Cardiac fibroblast (primary cell): ENCODE measurements at places on chromosomes 5 and 9.

DNA sequence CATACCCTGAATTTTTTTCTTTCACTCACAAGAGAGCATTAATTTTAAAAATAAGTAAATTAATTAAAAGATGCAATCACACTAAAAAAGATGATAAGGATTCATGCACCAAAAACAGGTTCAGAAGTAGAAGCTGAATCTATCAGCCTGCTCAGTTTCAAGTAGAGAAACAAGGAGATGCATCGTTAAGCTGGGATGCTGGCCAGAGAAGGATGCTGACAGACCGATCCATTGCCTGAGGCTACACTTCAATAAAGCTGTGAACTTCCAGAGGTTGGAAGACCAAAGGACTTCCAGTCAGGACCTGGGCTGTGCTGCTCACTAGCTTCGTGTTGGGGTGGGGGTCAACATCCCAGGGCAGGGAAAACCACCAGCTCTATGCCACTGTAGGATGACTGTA, 457.7 kb downstream of the EFNA5 start:
- no peak for DNase-seq

GRCh38 chr9:80648336-80648735, 1041.0 kb downstream of the TLE1 start:
- peak; percentile 42 for DNase-seq

GRCh38 chr5:60700416-60700757, 421 bp upstream of the DEPDC1B start:
- DNase-seq = peak; percentile 12

DNA sequence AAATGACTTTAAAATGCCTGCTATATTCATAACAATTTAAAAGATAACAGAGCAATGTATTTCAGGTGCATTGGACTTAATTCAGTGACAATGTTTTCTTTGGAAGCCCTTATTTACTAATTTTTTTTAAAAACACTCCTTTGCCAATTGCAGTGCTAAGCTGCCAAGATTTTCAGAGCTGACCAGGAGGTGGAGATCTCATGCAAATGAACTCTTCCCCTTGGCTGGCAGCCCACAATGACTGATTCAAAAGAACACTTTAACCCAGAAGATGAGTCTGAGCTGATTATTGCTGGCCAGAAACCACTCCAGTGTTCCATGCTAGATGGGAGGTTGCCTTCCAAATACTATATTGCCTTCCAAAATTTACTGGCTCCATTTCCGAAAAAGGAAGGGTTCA, 128.3 kb upstream of the CCNH start:
- peak; percentile 67 for DNase-seq

GRCh38 chr5:117794847-117795246, 1193.5 kb downstream of the DTWD2 start:
- no peak for DNase-seq

- peak; percentile 58 for DNase-seq
These were observed 10.6 kb upstream of the PPP1R26 start for GRCh38 chr9:135468854-135469521.

DNA sequence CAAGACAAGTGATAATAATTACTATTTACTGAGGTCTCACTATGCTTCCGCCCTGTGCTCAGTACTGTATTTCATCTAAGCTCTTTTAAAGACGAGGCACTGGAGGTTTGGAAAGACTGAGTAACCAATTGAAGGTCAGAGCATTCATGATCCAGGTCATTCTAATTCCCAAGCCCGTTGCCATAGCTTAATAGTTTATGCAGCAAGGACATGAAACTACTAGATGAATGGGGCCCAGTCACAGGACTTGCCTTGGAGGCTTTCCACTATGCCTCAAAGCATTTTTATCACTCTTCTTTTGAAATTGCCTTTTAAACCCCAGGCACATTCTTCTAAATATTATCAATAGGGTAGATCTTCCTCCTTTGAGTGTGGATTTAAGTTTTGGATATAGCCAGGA, 17.2 kb upstream of the NFIB start:
- DNase-seq = no peak

DNA sequence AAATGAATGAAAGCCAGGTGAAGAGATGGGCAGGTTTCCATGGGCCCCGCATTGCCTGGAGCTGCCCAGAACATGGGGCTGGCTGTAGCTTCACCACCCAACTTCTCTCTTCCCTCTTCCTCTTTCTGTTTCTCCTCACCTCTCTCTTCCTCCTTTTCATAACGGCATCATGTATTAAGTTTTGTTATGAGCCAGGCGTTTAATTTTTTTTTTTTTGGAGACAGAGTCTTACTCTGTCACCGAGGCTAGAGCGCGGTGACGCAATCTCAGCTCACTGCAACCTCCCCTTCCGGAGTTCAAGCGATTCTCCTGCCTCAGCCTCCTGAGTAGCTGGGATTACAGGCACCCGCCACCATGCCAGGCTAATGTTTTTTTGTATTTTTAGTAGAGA, 13.0 kb upstream of the SPINK4 start:
- no peak for DNase-seq

DNA sequence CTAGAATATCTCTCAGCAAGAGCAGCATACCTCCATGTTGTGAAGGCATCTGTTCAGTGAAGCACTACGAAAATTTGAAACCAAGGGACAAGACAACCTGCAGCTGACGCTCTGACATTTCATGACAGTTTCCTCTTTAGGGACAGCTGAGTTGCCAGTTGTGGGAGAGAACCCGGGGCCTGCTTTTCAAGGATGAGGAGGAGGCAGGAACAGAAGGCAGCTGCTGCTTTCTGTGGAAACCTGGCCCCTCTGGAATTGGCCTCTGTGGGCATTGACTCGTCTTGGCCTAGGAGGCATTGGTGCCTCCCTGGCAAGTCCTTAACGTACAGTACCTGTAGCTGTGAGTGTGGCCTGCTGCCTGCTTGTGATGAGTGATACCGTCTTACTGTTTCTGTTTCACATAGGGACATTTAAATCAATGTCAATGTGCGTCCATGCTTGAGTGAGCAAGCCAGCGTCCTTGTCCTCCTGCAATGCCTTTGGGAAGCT, 21.6 kb downstream of the SLC46A2 start:
- DNase-seq = no peak

DNA sequence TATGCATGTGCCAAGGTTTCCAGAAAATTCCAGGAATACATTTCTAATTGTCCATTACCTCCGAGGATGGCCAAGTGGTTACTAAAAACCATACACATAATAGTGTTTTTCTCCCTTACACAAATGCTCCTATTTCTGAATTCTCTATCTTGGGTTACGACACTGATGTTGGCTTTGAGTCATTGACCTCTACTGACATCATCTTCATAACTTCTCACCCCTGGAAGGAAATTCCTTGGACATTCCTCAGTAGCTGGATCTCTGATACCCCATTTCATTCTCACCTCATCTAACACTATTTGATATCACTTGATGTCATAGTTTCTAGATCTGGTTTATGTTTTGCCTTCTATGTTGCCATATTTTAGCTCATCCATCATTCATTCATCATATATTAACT, 287.2 kb downstream of the CTNND2 start:
- DNase-seq = no peak

DNA sequence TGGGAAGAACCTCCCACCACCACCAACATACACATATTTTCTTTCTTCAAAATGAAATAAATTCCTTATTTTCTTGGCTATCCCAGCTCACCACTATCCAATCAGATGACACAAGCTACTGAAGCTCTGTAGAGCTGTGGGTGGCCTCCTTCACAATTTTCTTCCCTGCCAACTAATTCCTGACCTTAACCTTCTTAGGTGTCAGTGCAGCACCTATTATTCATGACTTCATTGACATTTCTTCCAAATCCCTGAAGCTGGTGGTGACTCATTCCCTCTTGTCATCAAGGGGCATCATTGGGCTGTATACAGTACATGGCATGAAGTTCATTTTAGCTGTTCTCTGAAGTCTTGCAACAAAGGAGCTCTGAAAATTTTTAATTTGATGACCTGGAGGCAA, 42.0 kb upstream of the ADRA1B start:
- DNase-seq = peak; percentile 61

DNA sequence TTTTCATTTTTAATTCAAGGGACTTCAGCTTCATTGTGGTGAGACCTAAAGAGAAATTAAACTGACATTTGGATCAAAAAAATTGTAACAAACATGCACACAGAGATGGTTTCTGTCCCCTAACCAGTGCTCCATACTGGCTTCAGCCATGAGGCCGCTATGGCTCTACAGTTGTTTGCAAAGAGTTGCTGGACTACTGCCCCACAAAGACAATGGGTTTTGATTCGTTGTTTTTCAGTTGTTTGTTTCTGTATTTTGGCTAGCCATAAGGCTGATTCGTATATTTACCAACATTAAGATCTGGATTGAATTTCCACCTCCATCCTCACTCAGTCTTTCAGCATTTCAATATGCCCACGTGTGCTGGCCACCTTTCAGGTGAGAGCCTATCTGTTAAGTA, 163.7 kb upstream of the KIF2A start:
- DNase-seq = no peak

- no peak for DNase-seq
These were observed 18.6 kb downstream of the TMEM252 start for GRCh38 chr9:68522131-68522530.

GRCh38 chr5:154673506-154673905, 81.7 kb upstream of the LARP1 start:
- DNase-seq = no peak

- no peak for DNase-seq
These were observed 77.1 kb downstream of the STRBP start for GRCh38 chr9:123191260-123191659.

DNA sequence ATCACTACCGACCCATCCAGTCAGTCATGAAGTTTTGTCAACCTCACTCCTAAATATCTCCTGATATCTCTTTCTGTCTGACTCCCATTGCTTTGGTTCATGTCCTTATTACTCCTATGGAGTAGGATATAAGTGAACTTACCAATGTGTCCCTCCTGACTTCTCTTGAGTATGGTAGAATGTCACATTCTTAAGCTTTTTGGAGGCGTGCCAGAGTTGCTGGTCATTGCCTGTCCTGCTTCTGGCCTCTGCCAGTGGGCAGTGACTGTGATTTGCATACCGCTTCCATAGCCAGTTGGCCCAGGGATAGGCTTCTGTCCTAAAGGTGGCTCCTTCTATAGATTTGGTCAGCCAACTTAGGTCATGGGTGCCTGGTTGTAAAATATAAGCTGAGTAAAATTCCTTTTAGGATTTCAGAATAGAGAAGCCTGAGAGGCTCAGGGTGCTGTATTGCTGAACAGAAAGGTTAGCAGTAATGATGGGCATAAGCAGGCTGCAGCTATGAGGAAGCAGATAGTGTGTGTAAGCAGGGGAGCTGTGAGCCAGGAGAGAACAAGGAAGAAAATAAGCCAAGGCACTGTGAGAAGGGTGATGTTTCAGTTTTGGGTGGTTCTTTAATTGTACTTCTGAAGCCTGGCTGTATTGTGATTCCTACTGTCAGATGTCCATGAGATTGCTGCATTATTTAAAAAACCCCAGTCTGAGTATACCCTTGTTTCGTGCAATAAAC, 16.1 kb upstream of the MARCHF3 start:
- no peak for DNase-seq

DNA sequence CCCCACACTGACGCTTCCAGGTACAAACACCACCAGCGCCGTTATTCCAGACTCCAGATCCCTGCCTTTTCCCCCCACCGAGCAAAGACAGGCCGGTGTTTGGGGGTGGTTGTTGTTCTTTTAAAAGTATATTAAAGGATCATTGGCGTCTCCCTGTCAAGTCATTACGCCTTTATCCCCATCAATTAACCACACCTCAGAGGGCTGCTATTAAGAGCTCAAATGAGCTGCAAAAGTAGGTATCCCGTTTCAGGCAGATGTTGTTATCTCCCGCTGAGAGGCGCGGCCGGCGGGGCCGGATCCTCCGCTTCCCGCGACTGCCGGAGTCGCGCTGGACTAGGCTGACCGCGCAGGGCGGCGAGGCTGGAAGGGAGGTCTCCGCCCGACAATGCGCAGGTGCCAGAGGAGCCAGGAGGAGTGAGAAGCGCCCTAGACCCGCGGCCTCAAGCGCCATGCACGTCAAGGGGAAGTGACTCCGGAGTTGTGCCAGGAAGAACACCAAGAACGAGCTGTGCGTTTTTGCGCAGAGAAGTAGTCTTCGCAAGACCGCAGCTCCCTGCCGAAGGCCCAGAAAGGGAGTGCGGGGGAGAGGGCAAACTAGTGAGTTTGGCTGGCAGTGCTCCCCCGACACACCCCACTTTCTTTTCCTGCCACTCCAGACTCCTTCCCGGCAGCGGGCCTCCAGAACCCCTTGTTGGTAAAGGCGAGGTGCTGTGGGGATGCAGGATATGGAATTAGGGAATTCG, 8.2 kb downstream of the NR2F1-AS1 start:
- DNase-seq = peak; percentile 60

DNA sequence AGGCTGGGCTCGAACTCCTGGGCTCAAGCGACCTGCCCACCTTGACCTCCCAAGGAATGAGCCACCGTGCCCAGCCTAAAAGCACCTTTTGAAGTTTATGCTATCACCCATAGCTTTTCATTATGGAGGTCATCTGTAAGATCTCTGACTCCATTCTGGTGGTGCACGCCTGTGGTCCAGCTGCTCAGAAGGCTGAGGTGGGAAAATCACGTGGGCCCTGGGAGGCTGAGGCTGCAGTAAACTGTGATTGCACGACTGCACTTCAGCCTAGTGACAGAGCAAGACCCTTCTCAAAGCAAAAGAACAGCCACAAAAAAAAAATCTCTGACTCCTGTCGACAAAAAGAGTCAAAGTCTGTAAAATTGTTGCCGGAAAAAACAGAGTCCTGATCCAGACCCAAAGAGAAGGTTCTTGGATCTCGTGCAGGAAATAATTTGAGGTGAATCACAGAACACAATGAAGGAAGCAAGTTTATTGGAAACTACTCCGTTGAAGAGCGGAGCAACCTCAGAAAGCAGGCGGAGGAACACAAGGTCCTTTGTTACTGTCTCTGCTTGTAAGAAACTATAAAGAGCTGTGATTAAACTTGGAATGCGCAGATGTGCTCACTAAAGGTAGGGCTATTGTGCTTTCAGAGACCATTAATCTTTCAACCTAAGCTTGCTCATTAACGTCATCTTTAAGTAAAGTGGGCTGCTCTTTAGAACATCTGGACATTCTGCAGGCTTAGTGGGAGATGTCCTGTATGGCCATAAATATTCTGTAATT, 2.0 kb upstream of the HAUS6 start:
- no peak for DNase-seq

- DNase-seq = peak; percentile 59
These were observed 24.8 kb downstream of the CCNJL start for GRCh38 chr5:160287378-160288051.

DNA sequence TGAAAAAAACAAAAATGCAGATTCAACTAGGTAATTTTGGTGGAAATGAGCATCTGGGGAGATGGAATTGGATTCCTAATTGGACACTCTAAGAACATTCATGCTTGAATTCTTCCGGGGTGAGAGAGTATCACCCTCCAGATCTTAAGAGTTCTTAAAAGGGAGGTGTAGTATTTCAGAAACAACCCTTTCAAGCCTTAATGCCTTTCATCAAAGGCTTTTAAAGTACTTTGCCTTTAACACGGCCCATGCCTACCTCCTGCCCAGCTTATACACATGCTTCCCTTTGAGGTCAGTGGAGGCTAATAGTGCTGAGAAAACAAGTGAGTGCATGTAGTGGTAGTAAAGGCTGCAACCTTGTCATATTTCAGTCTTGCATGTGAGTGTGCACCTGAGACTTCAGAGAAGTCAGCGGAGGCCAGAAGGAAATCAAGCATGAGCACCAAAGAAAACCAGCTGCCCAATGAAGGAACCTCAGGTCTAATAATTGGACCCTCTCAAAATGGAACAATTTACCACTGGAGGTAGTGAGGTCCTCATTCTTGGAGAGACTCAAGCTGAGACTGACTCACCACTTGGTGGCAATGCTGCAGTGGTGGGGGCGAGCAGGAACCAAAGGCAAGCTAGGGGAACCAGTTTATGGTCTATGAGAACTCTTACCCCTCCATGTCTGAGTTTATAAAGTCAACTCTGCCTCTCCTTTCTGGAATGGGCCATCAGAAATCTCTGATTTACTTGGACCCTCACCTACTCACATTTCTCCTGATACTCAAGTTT, 98.4 kb upstream of the GDNF start:
- DNase-seq = no peak

GRCh38 chr9:87701491-87701890, 24.4 kb upstream of the CTSL start:
- DNase-seq = no peak
